Suppressor macrophage (primary cell): ENCODE measurements at places on chromosomes 3 and 15.

DNA sequence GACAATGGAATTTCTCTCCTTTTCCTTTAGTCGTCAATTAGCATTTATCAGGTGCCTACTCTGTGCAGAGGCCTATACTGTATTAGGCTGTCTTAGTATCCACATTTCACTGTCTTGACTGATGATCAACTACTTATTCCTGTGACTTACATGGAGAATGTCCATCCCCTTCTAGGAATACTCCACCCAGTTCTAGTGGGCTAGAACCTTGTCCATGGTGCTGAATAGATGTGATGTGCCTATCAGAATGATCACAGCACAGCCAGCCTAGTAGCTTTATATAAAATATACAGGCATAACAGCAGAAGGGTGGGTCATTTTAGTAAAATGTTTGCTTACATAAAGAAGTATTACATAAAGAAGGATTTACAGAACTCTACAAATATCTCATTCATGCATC, 621.4 kb downstream of the PDCD6IP start:
- no peak for DNase-seq

DNA sequence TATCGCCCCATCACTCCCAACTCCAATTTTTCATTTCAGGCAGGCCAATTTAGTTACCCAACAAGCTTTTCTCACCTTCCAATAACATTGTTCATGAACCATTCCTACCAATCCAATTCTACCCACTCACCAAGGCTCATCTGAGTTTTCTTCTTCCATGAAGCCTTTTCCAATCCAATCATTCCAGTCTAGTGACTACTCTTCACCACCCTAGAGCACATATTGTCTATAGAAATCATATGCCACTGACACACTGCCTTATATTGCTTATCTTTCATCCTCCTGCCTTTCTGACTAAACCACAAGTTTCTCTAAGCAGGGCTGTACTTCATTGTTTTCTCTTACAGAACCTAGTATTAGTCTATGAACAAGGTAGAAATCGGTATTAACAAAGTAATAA, 11.4 kb downstream of the CCDC14 start:
- no peak for DNase-seq

DNA sequence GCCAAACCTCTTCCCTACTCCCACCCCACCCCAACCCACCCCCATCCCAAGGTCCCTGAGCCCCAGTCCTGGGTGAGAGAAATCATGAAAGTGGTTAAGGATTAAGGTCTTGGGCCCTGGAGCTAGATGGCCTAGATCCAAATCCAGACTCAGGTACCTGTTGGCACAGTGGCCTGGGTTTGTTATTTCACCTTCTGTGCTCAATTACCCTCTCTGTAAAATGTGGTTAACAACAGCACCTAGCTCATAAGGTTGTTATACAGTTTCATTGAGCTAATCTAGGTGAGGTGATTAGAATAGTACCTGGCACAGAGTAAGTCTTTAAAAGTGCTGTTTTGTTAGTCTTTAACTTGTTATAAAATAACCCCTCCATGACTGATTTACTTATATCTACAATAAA, 6.4 kb upstream of the SNUPN start:
- DNase-seq, result no peak

- DNase-seq, result no peak
These were observed 165.5 kb downstream of the NECTIN3 start for GRCh38 chr3:111236836-111237713.

- no peak for DNase-seq
These were observed 29.8 kb downstream of the POMGNT2 start for GRCh38 chr3:43075904-43076661.

- no peak for DNase-seq
These were observed 172.4 kb downstream of the KLHL25 start for GRCh38 chr15:85622221-85622831.

DNA sequence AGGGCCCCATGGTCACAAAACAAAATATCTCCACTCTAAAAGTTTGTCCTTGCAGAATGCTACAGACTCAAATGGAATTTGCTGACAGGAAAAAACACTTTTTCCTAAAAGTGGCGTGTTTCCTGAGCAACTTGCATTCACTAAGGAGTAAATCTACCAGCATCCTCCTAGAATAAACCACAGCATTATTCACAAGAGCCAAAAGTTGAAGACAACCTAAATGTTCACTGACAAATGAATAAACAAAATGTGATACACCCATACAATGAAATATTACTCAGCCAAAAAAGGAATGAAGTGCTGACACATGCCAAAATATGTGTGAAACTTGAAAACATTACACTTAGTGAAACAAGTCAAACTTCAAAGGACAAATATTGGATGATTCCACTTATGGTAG, 28.9 kb downstream of the ITGB5 start:
- no peak for DNase-seq

DNA sequence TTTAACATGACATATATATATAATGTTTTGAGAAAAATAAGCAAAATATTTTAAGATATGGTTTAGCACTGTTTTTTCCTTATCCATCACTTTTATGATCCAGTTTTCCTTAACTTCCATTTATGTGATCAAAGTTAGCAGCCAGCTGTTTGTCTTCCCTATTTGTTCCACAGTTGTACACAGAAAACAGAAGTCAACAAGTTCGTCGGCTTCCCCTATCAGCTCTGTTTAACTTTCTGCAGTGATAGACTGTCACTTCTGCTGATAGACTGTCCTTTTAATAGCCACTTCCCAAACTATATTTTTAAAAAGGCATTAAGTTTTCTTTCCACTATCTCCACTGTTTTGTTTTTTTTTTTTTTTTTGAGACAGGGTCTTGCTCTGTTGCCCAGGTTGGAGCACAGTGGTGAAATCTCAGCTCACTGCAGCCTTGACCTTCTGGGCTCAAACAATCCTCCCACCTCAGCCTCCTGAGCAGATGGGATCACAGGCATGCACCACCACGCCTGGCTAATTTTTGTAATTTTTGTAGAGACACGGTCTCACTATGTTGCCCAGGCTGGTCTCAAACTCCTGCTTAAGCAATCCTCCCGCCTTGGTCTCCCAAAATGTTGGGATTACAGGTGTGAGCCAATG, 7.2 kb downstream of the FSD2 start:
- DNase-seq, result peak; percentile 59

GRCh38 chr15:31511707-31512310, 185.2 kb downstream of the KLF13 start:
- DNase-seq, result no peak

- DNase-seq, result no peak
These were observed 19.7 kb downstream of the BLOC1S6 start for GRCh38 chr15:45606841-45607240.

DNA sequence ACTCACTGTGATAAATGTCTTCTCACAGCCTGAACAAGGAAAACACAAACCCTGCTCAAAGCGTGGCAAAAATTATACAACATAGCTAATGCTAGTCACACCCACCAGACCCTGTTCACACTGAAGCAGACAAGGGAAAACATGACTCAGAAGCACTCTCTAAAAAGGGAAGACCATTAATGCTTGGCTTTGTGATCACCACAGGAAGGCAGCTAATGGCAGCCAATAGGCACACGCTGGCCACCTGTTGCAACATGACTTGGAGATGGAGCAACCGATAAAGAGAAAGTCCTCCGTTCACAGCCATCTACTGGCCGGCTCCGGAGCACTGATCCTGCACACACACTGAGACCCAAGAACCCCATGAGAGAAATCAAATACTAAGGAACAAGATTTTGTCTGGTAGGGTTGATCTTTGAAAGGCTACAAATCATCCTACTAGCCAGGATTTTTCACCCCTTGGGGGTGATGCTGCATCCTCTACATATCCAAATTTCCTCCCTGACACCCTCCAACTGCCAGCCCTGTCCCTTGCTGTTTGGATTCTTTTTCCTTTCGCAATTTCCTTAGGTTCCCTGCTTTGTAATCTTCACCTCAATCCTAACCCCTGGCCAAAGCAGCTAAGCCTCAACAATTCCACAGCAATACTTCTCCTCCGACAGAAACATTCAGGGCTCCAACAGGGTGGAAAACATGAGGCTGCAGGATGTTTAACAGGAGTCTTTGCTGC, 3.2 kb downstream of the ZXDC start:
- peak; percentile 94 for DNase-seq
